Amniotic epithelial cell (primary cell): ENCODE measurements at places on chromosomes 1 and 21.

- no peak for DNase-seq
Observed at GRCh38 chr1:11651017-11651416, 3.2 kb downstream of the FBXO2 start.

- DNase-seq, result no peak
Observed at GRCh38 chr1:180909005-180909414, 3.7 kb upstream of the KIAA1614 start.

DNA sequence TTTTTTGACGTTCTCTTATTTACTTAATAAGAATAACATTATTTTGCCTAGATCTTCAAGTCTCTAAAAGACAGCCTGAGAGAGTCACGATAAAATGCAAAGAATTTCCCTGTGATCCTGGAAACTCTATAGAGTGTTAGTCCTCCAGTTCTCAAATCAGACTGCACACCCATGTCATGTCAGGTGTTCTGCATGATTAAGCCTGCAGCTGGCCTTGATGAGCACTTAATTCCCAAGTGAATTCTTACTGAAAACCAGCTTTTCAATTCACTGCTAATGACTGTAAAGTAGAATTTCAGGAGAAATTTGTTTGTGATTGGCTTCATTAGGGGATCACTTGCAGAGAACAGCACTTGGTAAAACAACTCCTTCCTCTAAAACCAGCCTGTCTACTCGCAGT is 41.9 kb downstream of the CHML start:
- DNase-seq, result no peak

- DNase-seq, result no peak
Observed at GRCh38 chr1:96872757-96873156, 151.2 kb downstream of the PTBP2 start.

- DNase-seq, result no peak
Observed at GRCh38 chr1:23704834-23705495, 13.4 kb downstream of the RPL11 start.

GRCh38 chr1:17890815-17891191 is 135.7 kb downstream of the ACTL8 start:
- DNase-seq, result no peak

DNA sequence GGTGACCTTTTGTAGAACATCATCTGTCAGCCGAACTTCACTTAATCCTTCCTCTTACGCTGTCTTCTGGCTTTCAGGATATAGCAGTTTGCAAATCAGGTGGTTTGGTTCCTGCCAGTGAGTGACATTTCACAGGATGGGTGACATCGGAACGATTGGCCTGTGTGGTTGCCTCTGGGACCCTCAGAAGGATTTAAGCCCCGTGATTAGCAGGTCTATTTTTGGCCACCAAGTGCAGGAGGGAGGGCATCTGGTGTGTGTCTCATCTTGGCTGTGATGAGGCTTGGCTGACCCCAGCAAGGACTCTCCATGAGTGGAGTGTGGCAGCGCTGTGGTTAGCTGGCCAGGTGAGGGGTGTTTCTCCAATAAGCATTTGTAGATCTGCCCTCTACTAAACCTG is 407.6 kb upstream of the VAMP3 start:
- DNase-seq, result no peak

GRCh38 chr1:10232163-10232562 is 21.8 kb downstream of the KIF1B start:
- no peak for DNase-seq

DNA sequence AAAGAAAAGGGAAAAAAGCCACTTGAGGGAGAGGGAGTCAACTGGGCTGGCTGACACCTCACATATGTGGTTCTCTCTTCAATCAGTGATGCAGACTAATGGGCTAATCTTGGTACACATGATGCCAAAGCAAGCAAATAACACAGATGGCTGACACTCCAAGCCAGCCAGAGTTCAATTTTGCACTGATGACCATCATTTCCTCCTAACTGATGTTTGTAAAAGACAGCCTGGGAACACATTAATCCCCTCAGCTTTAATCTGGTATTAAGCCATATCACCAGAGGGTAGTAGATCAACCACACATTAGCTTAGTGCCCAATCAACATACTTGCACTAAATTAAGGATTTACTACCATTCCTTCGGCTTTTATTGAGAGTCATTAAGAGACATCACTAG is 2.8 kb downstream of the VPS72 start:
- no peak for DNase-seq

GRCh38 chr1:225290244-225290643 is 137.6 kb downstream of the LBR start:
- DNase-seq, result no peak
